ENCODE measurements at places on chromosomes 16 and 17.

GRCh38 chr16:47486856-47487255 lies 25.7 kb downstream of the PHKB start:
- DNase-seq = no peak

- no peak for DNase-seq
These were observed 361 bp downstream of the UQCRC2 start for GRCh38 chr16:21953541-21953902.

- DNase-seq = no peak
These were observed 25.2 kb downstream of the DNAH2 start for GRCh38 chr17:7742729-7743128.

GRCh38 chr16:89039756-89040155 lies 53.9 kb upstream of the ACSF3 start:
- DNase-seq = no peak

GRCh38 chr16:80346111-80346632 lies 194.6 kb upstream of the DYNLRB2 start:
- DNase-seq = no peak

GRCh38 chr17:81904600-81905423 lies 2.8 kb downstream of the NPB start:
- no peak for DNase-seq

DNA sequence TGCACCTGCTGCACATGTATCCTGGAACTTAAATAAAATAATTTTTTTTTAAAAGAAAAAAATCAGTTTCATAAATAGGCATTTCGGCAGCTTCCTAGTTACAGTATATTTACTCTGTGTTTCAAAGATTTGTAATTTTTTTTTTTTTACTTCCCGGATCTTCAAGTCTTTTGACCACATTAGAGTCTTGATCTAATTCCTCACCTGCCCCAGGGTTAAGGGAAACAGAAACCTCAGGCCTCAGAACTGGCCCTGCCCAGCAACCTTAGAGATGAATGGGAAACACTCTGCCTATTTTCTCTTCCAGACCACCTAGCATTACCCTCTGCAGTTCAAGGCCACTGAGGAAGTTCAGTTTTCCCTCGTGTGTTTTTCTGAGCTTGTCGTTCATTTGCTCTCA lies 304.0 kb downstream of the MAF start:
- no peak for DNase-seq

- DNase-seq = no peak
These were observed 58.8 kb downstream of the SLFN11 start for GRCh38 chr17:35314415-35315216.

GRCh38 chr16:69194488-69194887 lies 7.5 kb downstream of the SNTB2 start:
- DNase-seq = no peak

- DNase-seq = no peak
These were observed 128.7 kb upstream of the ZFHX3 start for GRCh38 chr16:73176577-73177013.

GRCh38 chr17:41762391-41762790 lies 24.1 kb downstream of the JUP start:
- DNase-seq = no peak

- DNase-seq = no peak
These were observed 171.6 kb downstream of the CDH11 start for GRCh38 chr16:64950262-64950661.

- no peak for DNase-seq
These were observed 12.2 kb upstream of the CLDN9 start for GRCh38 chr16:3000540-3000939.

DNA sequence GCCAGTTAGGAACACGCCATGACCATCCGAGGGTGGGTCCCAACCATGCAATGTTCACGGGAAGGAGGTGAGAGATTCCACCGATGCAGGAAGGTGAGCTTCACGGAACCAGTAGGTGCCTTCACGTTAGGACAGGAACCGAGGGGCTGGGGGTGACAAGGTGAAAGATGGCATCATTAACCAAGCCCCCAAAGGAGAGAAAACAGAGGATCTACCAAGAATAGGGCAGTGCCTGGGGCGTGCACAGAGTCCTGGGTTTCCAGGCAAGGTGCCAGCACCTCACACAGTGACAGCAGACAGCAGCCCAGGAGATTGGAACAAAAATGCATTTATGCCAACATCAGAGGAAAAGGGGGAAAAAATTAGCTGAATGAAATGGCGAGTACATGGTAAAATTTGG lies 137.9 kb downstream of the GSG1L start:
- no peak for DNase-seq

DNA sequence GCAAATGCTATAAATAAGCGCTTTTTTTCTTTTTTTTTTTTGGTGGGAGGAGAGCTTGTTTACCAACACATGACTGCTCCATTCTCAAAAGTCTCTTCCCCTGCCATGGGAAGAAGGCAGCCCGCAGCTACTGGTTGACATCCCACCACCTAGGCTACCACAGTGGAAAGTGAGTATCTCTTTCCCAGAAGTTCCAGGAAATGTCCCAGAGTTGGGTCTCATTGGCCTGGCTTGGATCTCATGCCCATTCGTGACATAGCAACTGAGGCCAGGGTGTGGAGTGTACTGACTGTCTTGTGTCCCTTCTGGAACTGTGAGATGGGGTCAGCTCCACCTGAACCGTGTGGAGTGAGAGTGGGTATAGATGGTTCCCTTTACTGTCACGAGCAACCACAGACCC lies 29.5 kb upstream of the BRD7 start:
- DNase-seq = no peak

- DNase-seq = no peak
These were observed 3.0 kb upstream of the ABR start for GRCh38 chr17:1182811-1183170.

DNA sequence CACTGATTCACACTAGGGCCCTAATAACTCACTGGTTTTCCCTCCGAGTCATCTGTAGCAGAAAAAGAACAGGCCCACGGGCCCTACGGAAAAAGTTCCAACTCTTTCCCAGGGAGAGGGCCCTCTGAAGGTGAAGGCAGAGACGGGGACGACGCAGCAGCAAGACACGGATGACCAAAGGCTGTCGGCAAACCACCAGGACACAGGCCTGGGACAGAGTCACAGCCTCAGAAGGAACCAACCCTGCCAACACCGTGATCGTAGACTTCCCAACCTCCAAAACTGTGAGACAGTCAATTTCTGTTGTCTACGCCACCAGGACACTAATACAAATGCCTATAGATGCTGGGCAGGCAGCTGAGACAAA lies 5.2 kb upstream of the SPHK1 start:
- no peak for DNase-seq

GRCh38 chr16:31505483-31505882 lies 2.7 kb downstream of the RUSF1 start:
- no peak for DNase-seq

- no peak for DNase-seq
These were observed 41.1 kb downstream of the NLRC5 start for GRCh38 chr16:57030346-57030902.

- no peak for DNase-seq
These were observed 6.2 kb upstream of the SPNS3 start for GRCh38 chr17:4427505-4427904.

DNA sequence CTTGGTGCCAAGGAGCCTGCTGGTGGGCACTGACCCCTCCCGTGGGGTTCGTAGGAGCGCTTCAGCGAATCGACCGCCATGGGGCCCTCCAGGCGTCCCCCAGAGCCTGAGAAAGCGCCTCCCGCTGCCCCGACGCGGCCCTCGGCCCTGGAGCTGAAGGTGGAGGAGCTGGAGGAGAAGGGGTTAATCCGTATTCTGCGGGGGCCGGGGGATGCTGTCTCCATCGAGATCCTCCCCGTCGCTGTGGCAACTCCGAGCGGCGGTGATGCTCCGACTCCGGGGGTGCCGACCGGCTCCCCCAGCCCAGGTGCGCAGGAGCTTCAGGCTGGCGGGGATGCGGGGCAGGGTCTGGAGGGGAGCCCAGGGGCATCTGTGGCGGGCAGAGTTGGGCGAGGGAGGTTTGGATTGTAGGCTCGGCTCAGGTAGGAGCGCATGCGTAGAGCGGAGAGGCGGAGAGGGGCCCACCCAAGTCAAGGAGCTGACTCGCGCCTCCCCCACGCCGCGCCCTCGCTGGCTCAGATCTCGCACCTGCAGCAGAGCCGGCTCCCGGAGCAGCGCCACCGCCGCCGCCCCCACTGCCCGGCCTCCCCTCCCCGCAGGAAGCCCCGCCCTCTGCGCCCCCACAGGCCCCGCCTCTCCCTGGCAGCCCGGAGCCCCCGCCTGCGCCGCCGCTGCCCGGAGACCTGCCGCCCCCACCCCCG lies 19.8 kb downstream of the FMNL1 start:
- DNase-seq = no peak

DNA sequence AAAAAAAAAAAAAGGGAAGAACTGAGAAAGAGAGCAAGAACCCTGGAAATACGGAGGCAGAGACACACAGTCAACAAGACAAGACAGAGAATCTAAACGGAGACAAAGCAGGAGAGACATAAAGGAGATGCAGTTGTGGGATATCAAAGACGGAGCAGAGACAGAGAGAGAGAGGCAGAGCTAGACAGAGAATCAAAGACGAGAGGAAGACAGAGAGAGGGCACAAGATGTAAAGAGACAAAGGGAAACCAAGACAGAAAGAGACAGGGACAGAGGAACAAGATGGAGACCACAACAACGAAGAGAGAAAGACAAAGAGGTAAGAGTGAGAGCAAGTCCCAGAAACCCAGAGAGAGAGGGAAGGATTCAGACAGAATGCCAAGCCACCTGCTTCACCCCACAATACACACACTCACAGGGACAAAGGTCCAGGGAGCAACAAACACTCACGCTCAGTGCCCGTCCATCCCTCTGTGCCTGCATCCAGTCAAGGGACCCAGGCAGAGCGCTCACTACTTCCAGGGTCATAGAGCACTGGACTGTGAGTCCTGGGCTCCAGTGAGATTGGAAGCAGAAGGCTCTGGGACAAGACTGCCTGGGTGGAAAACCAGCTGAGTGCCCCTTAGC lies 88.9 kb downstream of the C16orf78 start:
- DNase-seq = no peak

- no peak for DNase-seq
These were observed 29.7 kb upstream of the WSCD1 start for GRCh38 chr17:6040504-6040903.

GRCh38 chr16:85864965-85865364 lies 34.0 kb upstream of the IRF8 start:
- no peak for DNase-seq

- no peak for DNase-seq
These were observed 96.0 kb downstream of the TOX3 start for GRCh38 chr16:52450916-52451315.

- DNase-seq = no peak
These were observed 174.3 kb downstream of the MAP2K6 start for GRCh38 chr17:69588827-69589239.

- peak; percentile 52 for DNase-seq
These were observed 2.4 kb upstream of the PERCC1 start for GRCh38 chr16:1428511-1428910.

GRCh38 chr16:62954144-62955032 lies 918.1 kb upstream of the CDH8 start:
- no peak for DNase-seq

GRCh38 chr16:24054741-24055491 lies 201.2 kb upstream of the CACNG3 start:
- DNase-seq = no peak

GRCh38 chr17:21379080-21379711 lies 3.0 kb downstream of the KCNJ12 start:
- no peak for DNase-seq

DNA sequence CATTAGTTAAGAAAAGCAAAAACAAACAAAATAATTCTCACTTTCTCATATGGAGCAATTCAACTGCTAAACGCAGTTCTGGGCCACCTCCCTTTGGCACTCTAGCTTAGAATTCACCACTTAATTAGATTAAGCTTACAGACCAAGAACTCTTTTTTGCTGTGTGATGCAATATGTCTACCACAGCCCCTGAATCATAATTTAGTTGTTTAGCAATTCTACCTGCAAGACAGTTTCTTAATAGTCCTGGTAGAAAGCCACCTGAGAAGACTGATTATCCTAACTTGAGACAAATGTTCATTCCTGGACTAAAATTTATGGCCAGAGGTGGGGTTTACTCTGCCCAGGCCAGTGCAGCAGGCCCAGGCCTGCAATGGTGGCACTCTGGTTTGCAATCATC lies 205.9 kb downstream of the HS3ST3A1 start:
- no peak for DNase-seq

GRCh38 chr17:60305141-60305540 lies 86.8 kb downstream of the USP32 start:
- DNase-seq = peak; percentile 12

- peak; percentile 67 for DNase-seq
These were observed 2.5 kb downstream of the RNF166 start for GRCh38 chr16:88703486-88704309.

DNA sequence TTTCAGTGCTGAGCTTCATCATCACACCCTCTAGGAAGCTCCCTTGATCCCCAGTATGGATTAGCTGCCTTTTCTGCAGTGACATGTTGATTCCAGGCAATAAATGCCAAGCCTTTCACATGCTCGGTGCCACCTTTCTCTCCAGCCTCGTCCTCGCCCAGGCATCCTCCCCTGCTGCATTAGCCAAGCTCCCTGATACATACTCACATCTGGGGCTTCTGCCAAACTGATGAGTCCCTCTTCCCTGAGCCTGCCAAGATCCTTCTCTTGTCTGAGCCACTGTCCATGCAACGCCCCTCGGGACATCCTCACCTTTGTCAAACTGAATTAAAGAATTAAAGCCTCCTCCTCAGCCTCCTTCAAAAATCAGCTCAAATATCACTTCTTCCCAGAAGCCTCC lies 538.5 kb upstream of the CDH11 start:
- no peak for DNase-seq

DNA sequence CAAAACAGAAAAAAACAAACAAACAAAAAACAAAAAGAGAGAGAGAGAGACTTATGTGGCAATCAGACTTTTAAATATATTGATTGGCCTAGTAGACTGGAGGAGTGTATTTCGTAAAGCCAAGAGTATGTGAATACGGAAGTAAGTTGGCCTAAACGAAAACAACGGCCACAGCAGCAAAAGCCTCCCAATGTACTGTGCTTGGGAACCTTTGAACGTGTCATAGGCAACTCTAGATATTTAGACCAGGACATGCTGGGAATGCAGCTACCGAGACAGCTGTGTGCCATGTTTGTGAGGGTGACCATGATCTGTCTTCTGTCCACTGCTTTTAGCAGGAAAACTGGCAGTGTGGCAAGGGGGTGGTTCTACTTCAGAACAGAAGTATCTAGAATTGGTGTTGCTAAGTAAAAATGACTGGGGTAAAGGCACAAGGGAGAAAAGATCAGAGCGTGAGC lies 7.4 kb downstream of the MAF start:
- DNase-seq = no peak

DNA sequence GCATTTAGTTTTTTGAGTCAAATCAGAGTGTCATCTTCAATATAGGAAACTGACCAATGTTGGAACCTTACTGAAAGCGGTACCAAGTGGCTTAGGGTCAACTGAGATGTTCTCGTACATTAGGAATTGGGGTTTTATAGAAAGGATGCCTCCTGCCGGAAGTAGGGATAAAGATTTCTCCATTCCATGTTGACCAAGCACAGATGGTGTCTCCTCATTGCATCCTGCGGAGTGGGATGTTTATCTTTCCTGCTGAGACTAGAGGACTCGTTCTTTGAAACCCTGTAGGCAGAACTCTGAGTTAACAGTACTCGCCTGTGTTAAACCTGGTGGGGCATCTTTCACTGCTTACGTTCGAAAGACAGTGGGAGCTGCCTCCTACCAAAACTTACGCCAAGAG lies 1.4 kb downstream of the SHISA6 start:
- no peak for DNase-seq
